ENCODE measurements at places on chromosomes 3 and 15.

DNA sequence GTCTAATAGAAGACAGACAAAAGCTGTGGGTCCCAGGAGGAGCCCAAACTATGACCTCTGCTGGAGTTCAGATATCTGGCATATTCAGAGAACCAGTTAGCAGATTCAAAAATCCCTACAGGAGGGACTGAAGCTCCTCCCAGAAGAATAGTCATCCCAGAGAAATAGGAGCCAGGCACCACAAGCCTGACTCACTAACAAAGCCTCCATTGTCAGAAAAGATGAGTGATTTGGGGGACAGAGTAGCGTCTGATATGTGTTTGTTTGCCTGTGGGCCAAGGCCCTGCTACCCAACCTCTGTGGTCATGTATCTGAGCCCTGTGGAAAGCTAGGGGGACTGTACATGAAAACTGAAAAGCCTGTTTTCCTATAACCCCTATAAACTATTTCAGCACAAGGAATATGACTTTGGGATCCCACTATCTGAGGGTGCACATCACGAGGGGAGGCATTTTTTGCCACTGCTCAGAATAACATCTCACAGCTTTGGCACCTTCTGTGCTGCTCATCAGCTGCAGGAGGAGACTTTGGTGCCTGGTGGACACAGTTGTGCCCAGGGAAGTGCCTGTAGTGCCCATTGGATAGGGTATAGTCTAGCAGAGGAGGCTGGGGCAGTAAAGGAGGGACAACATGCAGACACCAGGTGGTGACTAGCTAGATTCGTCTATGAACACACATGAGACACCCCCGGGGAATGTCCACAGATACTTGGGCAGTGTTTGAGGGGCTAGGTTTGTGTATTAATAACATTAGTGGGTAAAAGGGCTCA is 9.7 kb upstream of the LARP6 start:
- no peak for DNase-seq

GRCh38 chr15:80568876-80569605 is 126.1 kb upstream of the ABHD17C start:
- no peak for DNase-seq

DNA sequence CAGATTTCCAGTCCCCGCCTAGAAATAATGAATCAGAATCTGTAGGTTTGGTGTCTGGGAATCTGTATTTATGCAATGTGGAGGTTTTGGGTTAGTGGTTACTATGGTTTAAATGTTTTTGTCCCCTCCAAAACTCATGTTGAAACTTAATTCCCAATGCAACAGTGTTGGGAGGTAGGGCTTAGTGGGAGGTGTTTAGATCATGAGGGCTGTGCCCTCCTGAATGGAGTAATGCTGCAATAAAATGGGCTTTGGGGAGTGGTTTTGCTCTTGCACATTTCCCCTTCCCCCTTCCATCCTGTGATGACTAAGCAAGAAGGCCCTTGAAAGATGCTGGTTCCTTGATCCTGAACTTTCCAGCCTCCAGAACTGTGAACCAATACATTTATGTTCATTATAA is 9.2 kb upstream of the RFC4 start:
- no peak for DNase-seq

GRCh38 chr3:129532261-129532660 is 3.8 kb downstream of the RHO start:
- DNase-seq: no peak

GRCh38 chr3:150365132-150365604 is 42.9 kb upstream of the TSC22D2 start:
- DNase-seq: no peak

DNA sequence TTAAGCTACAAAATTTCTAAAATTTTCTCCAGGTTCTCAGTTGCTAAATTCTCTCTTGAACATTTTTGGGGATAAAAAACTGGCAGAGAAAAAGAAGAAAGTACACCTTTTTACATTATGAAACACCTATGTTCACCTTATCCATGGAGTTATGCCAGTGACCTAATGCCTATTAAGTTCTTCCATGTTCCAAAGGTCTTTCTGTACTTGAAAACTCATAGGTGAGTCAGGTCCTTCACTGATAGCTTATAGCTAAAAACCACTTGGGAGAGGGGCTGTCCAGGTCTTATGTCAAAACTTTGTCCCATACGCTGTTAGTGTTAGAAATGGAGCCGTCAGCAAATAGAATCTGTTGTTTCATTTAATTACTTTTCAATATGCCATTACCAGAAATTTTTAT is 487.5 kb upstream of the TPRG1 start:
- no peak for DNase-seq

- DNase-seq: no peak
These were observed 52.4 kb downstream of the KCNMB2 start for GRCh38 chr3:178588628-178589027.

GRCh38 chr3:38017445-38018295 is 11.8 kb downstream of the PLCD1 start:
- DNase-seq: no peak

DNA sequence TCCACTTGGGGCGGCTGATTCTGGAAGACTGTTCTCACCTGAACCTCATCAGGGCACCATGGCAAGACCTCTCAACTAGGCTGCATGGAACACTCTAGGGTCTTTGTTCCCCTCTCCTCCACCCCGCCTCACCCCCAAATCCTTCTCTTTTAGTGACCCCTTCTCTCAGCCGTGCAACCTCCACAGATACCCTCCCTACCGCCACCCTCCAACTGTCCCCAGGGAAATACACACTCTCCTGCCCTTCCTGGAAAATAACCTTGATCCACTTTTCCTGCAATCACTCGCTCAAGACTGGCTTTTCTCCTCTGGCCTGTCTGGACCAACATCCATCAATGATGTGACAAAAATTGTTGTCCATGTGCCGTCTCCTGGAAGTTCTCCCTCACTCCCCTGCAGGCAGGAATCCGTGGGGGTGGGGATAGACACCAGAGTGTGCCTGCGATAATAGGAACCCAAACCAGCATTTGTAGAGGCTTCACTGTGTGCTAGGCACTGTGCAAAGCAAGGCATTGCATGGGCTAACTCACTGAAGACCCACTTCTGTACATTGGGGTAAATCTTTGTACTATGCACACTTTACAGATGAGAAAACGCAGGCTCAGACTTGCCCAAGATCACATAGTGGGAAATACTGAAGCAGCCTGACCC is 160.1 kb upstream of the UBE2E1 start:
- no peak for DNase-seq

GRCh38 chr15:40343512-40343911 is 2.8 kb upstream of the CCDC9B start:
- no peak for DNase-seq

DNA sequence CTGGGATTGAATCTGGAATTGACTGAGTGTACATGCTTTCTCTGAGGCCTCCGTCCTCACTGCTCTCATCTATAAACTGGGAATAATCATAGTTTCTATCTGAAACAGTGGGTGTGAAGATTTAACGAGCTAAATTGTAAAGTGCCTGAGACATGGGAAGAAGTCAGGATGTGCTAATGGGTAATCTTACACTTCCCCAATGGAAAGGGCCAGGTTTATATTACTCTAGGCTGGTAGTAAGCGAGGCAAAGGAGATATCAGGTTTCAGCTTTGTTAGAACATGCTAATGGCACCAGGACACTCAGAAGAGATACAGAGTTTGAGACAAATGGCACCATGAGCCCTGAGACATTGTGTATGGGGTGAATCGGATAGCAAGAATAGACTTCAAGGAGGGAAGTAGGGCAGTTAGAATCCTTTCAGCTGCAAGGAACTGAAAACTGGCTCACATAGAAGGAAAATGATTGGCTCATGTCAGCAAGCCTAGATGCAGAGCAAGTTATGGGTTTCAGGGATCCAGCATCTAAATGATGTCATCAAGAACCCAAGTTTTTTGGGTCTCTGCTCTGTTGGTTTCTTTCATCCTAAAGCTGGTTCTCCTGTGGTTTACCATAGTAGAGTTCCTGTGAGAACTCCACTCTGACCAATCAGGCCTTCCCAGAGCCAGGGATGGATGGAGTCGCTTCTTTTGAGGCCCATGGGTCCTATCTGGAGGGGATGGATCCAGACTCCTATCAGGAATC is 21.8 kb downstream of the FLNB start:
- DNase-seq: no peak

- no peak for DNase-seq
These were observed 502.4 kb downstream of the LPP start for GRCh38 chr3:188656196-188656982.

DNA sequence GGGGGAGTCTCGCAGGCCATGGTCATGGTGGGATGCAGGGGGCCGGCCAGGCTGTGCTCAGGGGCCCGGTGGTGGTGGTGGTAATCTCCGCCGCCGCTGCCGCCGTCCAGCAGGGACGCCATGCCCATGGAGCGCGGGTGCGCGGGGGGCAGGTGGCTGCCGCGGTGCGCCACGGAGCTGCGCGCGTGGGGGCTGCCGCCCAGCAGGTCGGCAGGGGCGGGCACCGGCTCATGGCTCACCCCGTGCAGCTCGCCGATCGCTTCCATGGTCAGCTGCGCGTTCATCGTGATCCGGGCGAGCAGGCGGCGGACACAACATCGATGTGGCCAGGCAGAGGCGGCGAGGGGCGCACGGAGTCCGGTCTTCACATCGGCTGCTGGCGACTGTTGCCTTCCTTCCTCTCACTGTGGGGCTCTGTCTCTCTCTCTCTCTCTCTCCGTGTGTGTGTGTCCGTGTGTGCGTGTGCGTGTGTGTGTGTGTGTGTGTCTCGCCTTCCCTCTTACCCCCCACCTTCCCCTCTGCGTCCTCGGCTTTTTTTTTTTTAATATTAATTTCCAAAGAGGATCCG is 451 bp downstream of the ONECUT1 start:
- DNase-seq: no peak

- no peak for DNase-seq
These were observed 56.1 kb downstream of the CCNL1 start for GRCh38 chr3:157103860-157104259.

- no peak for DNase-seq
These were observed 8.4 kb upstream of the SPESP1 start for GRCh38 chr15:68921926-68922325.

DNA sequence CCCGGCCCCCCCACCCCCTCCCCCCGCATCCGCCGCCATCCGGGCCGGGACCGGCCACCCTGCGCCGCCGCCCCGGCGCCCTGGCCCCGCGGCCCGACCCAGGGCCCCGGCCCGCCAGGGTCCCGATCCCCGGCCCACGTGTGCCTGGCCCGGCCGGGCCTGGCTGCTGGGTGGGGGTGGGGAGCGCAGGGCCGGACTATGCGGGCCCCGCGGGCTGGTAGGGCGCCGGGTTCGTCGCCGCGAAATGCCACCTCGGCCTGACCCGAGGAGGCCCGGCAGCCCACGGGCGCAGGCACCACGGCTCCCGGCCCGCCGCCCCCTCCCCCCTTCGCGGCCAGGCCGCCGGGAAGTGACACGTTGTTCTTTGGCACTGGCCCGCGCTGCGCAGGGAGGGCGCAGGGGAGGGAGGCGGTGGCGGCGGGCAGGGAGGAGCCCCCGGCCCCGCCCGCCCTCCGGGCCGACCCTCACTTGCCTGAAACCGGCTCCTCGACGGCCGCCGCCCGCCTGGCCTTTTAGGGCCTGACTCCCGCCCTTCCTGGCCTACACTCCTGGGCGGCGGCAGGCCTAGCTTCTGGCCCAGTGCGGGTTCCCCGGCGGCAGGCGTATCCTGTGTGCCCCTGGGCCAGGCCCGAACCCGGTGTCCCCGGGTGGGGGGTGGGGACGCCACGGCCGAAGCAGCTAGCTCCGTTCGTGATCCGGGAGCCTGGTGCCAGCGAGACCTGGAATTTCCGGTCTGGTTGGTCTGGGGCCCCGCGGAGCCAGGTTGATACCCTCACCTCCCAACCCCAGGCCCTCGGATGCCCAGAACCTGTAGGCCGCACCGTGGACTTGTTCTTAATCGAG is 515 bp downstream of the EIF4G1 start:
- DNase-seq: peak; percentile 60

- DNase-seq: no peak
These were observed 120.4 kb downstream of the GABRG3 start for GRCh38 chr15:27091270-27091940.

DNA sequence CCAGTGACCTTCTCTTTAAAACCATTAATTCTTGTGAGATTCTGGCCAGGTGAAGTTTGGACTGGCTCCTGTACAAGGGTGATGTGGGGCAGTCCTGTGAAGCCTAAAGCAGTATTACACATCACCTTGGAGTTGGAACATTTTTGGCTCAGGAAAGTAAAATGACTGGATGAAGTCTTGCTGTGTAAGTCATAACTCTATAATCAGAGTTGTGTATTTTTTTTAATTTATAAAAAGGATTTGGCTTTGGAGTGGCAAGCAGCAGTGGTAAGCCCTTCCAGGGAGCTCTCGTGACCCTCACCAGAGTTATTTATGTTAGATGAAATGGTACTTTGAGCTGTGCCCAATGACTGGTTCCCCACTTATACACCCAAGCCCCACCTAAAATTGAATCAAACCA is 331.2 kb upstream of the DCBLD2 start:
- DNase-seq: no peak

GRCh38 chr3:5791558-5791957 is 604.1 kb downstream of the EDEM1 start:
- DNase-seq: no peak

GRCh38 chr3:98807011-98807410 is 43.9 kb downstream of the ST3GAL6 start:
- DNase-seq: no peak

GRCh38 chr3:39291903-39292329 is 12.1 kb upstream of the CX3CR1 start:
- DNase-seq: peak; percentile 78

DNA sequence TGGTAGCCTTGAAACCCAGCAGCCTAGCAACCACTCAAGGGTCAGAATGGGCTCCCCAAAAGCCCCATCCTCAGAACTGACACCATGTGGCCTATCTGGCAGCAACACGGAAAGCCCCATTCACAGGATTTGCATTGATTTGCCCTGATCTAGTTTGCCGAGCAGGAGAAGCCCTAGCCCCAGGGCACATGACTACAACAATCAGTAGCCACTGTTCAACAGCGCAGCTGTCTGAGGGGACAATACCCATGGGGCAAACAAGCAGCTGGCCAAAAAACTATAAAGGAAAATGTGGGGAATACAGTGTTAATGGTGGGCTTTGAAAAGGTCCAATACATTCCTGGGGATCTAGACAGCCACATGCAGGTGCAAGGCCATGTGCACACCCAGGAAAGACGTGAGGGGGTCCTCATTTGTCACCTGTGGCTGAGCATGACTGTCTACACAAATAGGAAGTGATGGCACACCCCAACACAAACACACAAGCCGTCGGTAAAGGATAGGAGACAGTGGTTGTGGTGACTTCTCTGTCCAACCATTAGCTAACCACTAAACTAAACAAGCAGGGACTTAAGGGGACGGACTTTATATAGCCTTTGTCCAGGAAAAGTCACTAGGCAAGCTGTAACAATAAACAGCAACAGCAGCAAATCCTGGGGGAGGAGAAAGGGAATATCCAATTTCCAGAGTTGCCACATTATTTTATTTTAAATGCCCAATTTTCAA is 113.7 kb downstream of the LRIG1 start:
- DNase-seq: no peak

GRCh38 chr15:87599616-87600015 is 656.9 kb downstream of the NTRK3 start:
- DNase-seq: no peak

- no peak for DNase-seq
These were observed 26.6 kb downstream of the NR1D2 start for GRCh38 chr3:23971684-23972083.

DNA sequence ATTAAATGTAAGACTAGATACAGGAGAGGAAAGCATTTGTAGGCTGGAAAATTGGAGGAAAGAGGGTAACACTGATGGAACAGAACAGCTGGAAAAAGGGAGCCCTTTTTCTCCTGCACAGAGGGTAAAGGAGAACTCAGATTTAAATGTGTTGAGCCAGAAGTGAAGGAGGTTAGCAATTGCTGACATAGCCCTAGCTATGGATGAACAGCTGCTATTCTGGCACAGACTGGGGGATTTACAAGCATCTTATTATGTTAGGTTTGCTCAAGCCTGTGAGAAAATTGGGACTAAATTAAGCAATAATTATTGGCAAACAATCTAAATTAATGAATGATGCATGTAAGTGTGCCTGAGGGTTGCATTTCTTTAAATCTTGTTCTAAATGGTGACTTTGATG is 40.6 kb upstream of the PRR20G start:
- DNase-seq: no peak
